Stimulated activated CD8-positive, alpha-beta memory T cell treated with anti-CD3 and anti-CD28 coated beads, Interleukin-7, amount 100 ng/mL, for 1 hour (primary cell): ENCODE measurements at places on chromosomes 3 and 15.

- DNase-seq: no peak
Observed at GRCh38 chr15:51708013-51708412, 26.7 kb downstream of the SCG3 start.

- no peak for DNase-seq
Observed at GRCh38 chr3:120092474-120092873, 1.8 kb downstream of the GSK3B start.

- no peak for DNase-seq
Observed at GRCh38 chr3:31670136-31670535, 137.4 kb downstream of the STT3B start.

DNA sequence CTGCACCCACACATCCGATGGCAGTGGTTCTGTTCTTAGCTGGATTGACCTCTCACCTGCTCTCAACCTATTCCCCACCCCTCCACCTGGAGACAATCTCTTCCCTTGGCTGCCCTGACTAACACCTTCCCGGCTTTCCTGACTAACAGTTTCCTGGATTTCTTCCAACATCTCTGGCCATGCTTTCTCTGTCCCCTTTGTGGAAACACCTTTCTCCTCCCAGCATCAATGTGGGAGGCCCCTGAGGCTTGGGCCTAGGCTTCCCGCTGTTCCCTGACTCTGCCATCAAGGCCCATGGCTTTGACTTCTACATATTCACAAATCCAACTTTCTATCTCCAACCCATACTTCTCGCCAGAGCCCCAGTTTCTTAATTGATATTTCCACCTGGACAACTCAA, 142.8 kb upstream of the ATP2B2 start:
- DNase-seq: no peak

GRCh38 chr3:138437281-138437680, 2.9 kb downstream of the ESYT3 start:
- DNase-seq: no peak

DNA sequence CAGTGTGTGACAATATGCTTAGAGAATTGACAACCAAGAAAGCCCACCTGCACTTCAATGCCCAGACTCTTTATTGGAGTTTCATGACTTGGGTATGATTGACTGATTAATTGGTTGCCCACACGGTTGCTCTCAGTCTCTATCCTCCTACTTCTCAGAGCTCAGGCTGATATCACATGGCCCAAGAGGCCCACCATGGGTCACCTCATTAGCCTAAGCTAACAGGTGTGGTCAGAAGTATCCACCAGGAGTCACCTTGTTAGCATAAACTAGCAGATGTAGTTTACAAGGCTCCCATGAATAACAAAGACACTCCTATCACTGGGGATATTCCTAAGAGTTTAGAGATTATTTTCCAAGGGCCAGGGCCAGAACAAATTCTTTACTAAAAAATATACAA, 120.2 kb upstream of the MBNL1 start:
- no peak for DNase-seq

DNA sequence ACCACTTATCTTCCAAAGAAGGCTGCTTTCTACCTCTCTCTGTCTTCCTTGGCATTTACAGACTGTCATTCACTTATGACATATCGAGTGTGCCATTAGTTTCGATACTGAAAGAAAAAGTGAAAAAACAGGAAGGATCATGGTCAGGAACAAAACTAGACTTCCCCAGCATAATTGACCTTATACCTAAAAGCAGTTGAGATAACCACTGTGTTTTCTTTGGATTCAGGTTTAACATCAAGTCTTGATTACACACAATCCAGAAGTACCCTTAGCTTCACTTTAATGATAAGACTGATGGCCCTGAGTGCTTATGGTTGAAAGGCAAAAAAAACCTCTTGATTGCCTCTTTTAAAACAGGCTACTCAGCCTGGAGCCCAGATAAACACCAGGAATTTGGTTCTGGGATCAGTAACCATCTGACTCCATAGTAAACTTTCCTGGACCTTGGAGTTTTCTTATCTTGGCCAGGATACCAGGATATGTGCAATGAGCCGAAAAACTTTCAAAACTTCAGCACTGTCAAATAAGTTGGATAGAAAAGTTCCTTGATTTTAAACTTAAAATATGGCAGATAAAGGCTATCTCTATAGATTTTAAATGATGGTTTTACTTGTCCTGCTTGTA, 5.0 kb upstream of the UACA start:
- DNase-seq: no peak

DNA sequence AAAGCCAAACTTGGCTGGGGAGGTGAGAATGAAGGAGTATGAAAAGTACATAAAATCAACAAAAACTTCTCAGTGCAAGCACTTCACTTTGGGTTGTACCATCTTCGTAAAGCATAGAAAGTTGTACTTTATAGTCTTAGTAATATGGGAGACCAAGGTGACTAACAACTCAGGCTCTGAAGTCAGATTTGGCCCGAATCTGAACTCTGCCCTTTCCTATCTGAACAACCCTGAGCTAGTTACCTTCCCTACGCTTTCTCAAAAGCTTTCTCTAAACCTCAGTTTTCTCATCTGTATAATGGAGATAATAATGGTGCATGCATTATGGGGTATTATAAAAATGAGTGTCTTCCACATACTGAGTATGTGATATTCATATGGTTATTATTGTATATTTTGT, 285.4 kb upstream of the UMPS start:
- DNase-seq: no peak

DNA sequence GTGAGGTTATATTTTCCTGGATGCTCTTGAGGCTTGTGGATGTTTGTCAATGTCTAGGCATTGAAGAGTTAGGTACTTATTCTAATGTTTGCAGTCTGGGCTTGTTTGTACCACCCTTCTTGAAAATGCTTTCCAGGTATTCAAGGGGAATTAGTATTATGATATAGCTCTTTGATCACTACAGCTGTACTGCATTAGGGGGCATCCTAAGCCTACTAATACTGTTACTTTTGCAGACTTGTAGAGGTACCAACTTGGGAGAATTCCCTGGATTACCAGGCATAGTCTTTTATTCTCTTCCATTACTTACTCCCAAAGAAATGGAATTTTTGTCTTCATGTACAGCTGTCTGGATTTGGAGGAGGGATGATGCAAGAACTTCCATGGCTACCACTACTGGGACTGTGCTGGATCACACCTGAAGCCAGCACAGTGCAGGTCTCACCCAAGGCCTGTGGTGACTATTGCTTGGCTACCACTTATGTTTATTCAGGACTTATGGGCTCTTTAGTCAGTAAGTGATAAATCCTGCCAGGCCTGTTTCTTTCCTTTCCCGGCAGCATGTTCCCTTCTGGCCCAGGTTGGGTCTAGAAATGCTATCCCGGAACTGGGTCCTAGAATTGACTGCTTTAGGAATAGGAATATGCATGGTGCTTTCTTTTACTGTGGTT, 402.9 kb downstream of the IL20RB start:
- no peak for DNase-seq

DNA sequence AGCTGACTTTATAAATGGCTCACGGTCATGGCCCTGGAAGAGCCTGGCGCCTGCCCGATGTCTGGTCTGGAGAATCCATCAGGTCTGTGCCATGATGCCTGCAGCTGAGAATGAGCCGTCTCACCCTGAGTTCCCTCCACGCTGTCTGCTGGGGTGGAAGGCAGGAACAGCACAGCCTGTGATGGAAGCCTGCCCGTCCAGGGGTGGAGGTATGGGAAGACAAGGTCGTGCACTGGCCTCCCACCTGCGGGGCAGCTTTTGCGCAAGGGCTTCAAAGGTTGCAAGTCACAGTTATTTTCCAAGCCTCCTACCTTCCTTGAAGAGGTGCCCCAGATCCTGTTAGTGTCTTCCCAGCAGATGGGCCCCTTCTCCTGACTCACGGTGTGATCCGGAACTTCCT, 275.5 kb downstream of the FAM43A start:
- DNase-seq: no peak

DNA sequence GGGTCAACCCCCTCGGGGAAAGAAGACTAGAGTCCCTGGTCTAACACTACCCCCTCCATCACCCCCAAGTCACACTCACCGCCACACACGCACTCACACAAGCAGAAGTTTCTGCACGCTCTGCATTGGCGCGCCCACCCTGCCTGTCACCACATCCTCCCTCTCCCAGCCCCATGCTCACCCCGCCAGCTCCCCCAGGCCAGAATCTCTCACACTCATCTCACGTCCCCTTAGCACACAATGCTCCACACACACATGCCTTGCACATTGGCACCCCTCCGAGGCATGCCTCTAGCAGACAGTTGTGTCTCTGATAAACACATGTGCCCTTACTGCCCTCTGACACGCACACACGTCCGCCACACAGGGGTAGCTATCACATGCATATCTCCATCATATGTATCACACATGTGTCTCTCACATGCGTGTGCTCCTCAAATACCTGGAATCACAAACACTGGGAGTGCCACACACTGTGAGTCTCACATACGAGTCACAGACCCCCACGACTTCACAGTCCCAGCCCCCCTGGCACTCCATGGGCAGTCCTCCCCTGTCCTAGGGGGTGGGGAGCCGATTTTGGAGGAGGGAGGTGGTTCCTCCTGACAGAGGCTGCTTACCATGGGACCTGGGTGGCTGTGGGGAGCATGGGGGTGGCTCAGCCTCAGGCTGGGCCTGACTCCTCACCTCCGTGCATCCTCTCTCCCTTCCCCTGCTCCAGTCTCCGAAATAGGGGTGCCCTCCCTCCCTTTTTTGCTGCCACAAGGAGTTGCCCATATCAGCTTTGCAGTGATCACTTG, 898 bp downstream of the FBLN2 start:
- peak; percentile 3 for DNase-seq

DNA sequence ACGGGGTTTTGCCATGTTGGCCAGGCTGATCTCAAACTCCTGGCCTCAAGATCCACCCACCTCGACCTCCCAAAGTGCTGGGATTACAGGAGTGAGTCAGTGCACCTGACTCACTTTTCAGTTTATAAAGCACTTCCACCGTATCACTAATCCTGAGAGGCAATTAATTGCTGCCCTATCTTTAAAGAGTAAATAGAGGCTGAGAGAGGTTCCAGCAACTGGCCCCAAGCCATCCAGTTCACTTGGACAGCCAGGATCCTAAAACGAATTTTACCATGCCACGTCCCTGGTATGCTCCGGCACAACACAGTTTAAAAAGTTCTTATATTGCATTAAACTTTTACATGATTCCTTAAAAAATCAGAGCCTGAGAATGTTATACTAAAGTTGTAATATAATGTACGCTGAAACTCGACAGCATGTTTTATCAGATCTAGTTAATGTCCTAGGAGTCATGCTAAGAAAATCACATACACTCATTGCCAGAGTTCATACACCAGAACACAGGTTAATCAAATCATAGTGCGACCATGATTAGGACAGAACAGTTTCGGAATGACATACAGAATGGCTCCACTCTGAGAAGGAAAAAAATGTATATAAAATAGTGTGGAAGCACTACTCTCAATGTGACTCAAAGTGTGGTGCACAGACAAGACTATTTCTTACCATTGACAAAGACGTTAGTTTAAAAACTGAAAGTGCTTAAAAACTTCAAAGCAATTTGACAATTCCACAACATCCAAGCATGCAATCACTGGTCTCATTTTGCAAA, 125.4 kb downstream of the ULK4 start:
- no peak for DNase-seq

DNA sequence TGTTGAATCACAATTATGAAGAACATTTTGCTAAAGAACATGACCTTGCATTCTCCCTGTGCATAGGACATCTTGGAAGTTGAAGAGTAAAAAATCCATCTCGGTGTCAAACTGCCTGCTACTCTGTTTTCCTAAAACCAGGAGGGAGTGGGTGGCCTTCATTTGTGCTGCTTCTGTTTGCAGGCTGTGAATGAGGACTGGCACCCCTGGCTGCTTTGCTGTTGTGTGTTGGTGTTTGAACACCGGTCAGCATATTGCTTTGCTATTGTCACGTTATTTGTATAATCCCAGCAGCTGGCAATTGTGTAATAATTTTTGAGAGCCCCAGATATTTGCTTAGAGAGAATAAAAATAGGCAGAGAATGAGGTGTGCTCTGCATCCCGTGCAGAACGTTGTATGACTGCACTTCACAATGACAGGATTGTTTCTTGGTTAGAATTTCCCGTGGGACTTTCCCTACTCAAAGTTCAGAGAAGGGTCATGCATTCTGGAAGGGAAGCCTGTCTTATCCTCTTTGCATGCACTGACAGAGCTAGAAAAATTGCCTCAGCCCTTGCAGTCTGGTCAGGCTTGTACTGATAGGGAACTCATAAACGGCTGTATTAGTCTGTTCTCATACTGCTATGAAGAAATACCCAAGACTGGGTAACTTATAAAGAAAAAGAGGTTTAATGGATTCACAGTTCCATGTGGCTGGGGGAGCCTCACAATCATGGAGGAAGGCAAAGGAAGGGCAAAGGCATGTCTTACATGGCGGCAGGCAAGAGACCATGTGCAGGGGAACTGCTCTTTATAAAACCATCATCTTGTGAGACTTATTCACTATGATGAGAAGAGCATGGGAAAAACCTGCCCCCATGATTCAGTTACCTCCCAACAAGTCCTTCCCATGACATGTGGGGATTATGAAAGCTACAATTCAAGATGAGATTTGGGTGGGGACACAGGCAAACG, 16.3 kb downstream of the SV2B start:
- DNase-seq: no peak

DNA sequence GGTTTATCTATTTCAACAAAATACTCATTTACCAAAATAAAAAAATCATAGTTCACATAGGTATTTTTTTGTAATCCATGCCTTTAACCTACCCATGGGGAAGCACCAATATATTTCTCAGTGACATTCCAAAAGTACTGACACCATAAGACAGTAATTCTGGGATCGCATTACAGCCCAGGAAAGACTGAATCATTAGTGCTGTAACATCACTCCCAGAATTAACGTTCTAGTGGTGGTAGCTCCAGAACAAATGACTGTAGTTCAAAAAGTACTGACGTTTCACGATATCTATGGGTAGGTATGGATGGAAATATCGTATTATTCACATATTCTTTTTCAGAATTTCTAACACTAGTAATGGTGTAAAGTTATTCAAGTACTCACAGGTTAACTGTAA, 54.3 kb upstream of the NEK10 start:
- no peak for DNase-seq

DNA sequence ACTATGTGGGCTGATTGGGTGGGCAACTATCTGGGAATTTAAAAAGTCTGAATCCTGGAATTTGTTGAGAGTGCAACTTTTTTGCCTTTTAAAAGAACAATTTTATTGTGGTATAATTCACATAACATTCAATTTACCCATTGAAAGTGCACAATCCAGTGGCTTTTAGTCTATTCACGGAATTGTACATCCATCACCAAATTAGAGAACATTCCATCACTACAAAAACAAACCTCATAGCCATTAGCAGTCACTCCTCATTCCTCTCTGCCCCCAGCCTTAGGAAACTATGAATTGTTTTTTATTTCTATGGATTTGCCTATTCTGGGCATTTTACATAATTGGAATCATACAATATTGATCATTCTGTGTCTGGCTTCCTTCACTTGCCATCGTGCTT, 101.8 kb upstream of the ALDH1A3 start:
- DNase-seq: no peak
